ENCODE measurements at places on chromosomes 12 and 14. TPM values are rescaled to one million over a fixed set of nuclear protein-coding genes. Genes with fewer than 3 reads are reported as not detected.
A peak's percentile ranks its signal among the peaks of the same experiment; 100 is the strongest.

DICER1 gene
- 66.4 TPM for total RNA-seq

DNA sequence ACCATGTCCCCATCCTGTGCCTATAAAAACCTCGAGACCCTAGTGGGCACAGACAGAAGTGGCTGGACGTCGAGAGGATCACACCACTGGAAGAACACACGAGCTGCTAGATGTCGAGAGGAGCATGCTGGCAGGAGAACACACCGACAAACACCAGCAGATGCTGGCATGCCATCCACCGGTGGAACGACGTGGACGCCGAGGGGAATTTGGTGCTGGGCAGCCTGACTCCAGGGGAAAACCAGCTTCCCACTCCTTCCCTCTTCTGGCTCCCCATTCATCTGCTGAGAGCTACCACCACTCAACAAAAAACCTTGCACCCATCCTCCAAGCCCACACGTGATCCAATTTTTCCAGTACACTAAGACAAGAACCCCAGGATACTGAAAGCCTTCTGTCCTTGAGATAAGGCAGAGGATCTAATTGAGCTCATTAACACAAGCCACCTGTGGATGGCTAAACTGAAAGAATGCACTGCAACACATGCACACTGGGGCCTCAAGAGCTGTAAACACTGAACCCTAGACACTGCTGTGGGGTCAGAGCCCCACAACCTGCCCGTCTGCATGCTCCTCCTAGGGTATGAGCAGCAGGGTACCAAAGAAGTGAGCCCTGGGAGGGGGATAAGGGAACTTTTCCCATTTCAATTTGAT, 9.5 kb downstream of the RNASE6 start:
- no peak overlapping the region for H3K4me3 ChIP-seq
- H3K27me3 ChIP-seq, result no peaks in the 10 kb centered on the region
- H3K36me3 ChIP-seq, result no peaks in the 10 kb centered on the region
- H3K27ac ChIP-seq, result peak overlapping the region; percentile 53
- H3K4me1 ChIP-seq, result peaks cover 29% of the 10 kb centered on the region
- no peak for DNase-seq

DNA sequence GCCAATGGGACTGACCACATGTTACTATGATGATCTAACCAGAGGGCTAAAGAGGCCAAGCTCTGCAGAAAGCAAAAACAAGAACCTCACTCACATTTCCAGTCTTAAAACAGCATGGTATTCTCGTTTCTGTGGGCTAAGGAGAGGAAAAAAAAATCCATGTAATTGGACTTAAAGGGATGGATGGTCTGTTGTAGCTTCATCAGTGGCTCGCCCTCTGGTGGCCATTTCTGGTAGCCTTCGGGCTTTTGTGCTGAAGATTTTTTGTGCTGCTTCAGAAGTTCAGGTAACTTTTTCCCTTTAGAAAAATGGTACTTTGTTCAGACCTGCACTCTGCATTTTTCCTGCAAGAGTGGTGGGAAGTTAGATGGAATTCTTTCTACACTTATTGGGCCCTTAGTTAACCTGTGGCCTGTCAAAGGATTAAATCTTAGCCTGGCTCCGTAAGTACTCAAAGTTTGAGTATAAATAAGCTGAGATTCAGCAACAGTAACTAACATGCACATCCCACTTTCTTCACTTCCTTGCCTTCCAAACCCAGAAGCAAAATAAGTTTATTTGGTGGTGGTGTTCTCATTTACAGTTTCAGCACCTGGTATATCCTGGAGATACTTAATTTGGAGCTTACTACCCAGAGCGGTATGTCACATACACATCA, 22.3 kb downstream of the DCAF4 start:
- H3K27ac ChIP-seq, result no peak overlapping the region
- H3K4me1 ChIP-seq, result no peaks in the 10 kb centered on the region
- H3K27me3 ChIP-seq, result no peaks in the 10 kb centered on the region
- H3K36me3 ChIP-seq, result peaks cover 47% of the 10 kb centered on the region
- H3K4me3 ChIP-seq, result no peak overlapping the region

GRCh38 chr12:70598467-70599193, 38.6 kb downstream of the PTPRB start:
- H3K27ac ChIP-seq, result no peak overlapping the region
- no peaks in the 10 kb centered on the region for H3K4me1 ChIP-seq
- DNase-seq, result no peak

GRCh38 chr14:54109521-54110120, 153.0 kb upstream of the BMP4 start:
- no peak for DNase-seq
- no peaks in the 10 kb centered on the region for H3K27me3 ChIP-seq
- H3K36me3 ChIP-seq, result no peaks in the 10 kb centered on the region
- H3K4me3 ChIP-seq, result no peak overlapping the region
- H3K4me1 ChIP-seq, result peaks cover 12% of the 10 kb centered on the region

DNA sequence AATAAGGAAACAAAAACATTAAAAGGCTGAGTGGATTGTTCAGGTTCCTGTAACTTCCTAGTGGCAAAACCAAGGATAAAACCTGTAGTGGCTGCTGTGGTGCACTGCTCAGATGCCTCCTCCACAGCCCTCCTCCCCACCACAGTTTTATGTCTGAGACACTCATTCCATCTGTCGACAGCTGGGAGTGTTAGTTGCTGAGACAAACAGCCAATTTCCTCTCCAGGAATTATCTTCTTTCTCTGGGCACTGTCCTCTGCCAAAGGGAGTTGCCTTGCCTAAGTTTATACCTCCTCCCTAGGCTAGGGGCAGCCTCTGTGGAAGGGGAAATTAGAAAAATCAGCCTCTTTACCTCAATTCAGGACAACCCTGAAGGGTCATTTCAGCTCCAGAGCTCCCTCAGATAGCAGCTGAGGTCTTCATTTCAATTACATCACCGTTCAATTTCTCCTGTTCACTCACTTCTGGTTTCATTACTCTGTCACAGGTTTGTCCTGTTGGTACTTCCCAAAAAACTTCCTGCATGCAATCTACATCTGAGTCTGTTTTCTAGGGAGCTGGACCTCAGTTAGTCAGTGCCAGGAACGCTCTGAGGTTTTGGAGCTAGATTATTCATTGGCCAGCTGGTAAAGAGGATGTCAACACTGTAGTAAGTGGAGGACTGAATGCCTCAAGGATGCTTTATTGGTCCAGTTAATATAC, 74.9 kb upstream of the ATP2B1 start:
- no peak for DNase-seq
- H3K4me3 ChIP-seq, result no peak overlapping the region
- H3K36me3 ChIP-seq, result no peaks in the 10 kb centered on the region
- H3K4me1 ChIP-seq, result peaks cover 8% of the 10 kb centered on the region

ANO2 gene
- total RNA-seq, result 22.2 TPM

DNA sequence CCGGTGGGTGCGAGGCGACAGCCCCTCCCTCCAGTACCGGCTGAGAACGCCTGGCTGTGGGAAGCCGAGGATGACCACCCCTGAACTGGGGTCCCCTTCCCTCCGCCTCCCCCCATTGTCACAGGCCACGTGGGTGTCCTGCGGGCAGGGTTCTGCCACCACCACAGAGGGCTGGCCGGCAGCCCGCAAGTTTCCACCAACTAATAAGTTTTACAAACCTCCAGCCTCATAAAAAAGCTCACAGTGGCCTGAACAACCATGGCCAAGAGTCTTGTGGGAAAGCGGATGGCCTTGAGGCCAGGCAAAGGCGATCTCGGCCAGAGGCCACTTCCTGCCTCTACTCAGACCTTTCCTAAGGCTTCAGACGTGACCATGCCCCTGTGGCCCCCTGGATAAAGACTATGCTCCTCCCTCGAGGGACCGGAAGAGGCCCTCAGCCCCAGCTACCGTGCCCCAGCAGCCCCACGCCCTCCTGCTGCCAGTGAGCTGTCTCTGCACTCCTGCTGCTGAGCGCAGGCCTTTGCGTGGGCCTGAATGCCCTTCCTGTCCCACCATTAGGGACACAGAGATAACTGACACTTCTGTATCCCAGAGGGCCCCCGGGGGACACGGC, 46.1 kb upstream of the DLK1 start:
- no peaks in the 10 kb centered on the region for H3K36me3 ChIP-seq
- H3K27me3 ChIP-seq, result no peaks in the 10 kb centered on the region
- DNase-seq, result no peak
- peak overlapping the region; percentile 39 for H3K27ac ChIP-seq

- no peaks in the 10 kb centered on the region for H3K27me3 ChIP-seq
- H3K27ac ChIP-seq, result no peak overlapping the region
- no peak for DNase-seq
- peaks cover 83% of the 10 kb centered on the region for H3K36me3 ChIP-seq
- H3K4me1 ChIP-seq, result no peaks in the 10 kb centered on the region
Observed at GRCh38 chr12:118025168-118025567, 8.7 kb downstream of the RFC5 start.

DNA sequence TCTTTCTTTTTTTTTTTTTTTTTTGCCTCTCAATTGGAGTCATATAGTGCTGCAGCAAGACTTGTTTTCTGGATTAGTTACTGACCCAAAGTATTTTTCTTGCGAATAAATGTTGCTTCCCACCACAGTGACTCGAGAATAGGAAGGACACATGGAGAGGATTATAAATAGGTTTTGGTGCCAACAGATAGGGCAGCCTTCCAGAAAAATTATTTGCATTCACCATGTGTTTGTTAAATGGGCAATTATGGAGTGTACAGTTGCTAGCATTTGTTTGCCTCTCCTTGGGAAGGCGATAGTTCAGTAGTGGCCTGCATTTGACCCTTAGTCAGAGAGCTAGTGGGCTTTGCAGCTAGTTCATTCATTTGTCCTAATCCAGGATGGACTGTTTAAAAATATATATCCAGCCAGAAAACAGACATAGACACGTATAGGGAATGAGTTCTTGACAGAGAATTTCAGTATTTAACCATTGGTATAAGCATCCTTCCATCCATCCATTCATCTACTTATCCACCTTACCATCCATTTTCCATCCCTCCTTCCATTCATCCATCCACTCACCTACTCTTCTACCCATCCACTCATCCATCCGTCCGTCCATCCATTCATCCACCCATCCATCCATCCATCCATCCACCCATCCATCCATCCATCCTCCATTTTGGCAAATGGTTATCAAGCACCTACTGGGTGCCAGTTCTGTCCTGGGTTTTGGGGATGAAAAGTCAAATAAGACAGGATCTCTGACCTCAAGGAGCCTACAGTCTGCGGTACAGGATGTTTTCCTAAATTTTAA, 67.5 kb downstream of the CHST11 start:
- no peak for DNase-seq
- H3K4me1 ChIP-seq, result peaks cover 59% of the 10 kb centered on the region
- H3K27ac ChIP-seq, result peak overlapping the region; percentile 3
- H3K36me3 ChIP-seq, result no peaks in the 10 kb centered on the region

DNA sequence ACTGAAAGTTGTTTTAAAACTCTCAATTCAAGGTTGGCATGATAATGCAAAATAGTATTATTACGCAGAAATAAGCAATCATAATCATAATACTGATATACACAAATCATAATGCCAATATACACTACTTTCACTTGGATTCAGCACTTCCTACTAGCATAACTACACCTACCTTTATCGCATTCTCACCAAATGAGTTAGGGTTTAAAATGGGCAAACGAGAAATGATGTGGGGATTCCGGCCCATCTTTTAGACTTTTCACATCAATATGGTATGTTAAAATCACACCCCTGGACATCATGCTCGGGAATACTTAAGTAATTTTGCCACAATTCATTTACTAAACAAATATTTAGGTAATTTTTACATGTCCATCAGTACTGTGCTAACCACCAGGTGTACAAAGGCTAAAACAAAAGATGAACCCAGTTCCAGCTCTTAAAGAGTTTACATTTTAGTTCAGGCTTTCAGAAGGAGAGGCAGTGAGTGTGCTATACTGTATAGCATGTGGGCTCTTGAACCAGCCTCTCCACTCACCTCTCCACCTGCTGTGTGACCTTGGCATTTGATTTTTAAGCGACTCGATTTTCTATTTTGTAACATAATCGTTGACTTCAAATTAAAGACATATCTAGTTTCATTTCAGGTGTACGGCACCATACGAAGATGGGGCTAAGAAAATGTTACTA, 1.1 kb upstream of the USP15 start:
- no peaks in the 10 kb centered on the region for H3K27me3 ChIP-seq
- peak overlapping the region; percentile 92 for H3K4me3 ChIP-seq
- H3K27ac ChIP-seq, result peak overlapping the region; percentile 95
- DNase-seq, result no peak

AKAP6 gene
- total RNA-seq, result 8.6 TPM

GRCh38 chr12:496736-497135, 37.0 kb downstream of the B4GALNT3 start:
- H3K27ac ChIP-seq, result no peak overlapping the region
- no peak overlapping the region for H3K4me3 ChIP-seq
- H3K4me1 ChIP-seq, result no peaks in the 10 kb centered on the region

DNA sequence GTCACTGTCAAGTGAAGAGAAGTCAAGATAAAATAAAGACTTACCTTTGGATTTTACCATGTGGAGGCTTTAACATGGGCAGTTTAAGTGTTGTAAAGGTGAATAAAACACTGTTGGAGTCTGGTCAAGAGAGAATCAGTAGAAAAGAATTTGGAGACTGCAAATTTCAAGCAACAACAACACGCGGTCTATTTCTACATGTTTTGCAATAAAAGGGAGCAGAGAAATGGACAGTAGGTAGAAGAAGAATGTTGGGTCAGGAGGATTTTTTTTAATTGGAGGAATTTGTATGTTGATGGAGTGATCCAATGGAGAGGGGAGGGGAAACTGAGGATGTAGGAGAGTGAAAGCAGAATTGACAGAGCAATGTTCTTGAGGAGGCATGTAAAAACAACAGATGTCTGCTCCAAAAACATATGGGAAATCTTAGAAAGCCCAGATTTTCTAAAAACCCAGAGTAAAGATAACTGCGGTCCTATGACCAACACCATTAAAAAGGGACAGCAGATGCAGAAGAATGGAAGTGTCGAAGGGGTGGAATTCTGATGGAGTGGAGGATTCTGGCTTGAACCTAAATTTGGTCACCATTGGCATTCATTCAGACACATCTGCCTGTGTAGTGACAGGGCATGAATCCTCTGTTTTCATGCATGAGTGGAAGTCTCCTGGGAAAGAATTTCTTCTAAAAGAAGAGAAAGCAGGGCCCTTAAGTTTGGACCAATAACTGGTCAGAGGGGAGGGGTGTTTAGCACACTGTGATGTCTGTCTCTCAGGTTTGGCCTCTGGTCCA, 68.0 kb upstream of the OSBPL8 start:
- no peaks in the 10 kb centered on the region for H3K36me3 ChIP-seq
- no peak overlapping the region for H3K27ac ChIP-seq
- H3K4me3 ChIP-seq, result no peak overlapping the region
- H3K27me3 ChIP-seq, result no peaks in the 10 kb centered on the region

MUCL1 gene
- not detected for total RNA-seq

ISCA2 gene
- 23.4 TPM for total RNA-seq
